ENCODE measurements at places on chromosomes 2 and 18.

DNA sequence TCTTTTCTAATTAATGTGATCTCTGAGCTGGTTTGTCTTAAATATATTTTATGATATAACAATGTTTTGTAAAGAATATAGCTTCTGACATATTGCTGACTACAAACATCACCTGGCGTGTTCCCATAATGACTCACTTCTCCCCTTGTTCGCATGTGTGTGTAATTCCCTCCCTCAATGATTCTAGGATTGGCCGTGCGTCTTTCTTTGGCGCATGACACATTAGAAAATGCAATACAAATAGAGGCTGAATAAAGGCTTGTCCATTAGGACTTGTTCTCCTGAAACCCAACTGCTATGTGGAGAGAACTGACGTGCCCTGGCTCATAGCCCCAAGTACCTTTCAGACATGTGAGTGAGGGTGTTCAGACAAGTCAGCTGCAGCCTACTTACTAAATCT is 159.7 kb upstream of the CDH20 start:
- no peak for DNase-seq

DNA sequence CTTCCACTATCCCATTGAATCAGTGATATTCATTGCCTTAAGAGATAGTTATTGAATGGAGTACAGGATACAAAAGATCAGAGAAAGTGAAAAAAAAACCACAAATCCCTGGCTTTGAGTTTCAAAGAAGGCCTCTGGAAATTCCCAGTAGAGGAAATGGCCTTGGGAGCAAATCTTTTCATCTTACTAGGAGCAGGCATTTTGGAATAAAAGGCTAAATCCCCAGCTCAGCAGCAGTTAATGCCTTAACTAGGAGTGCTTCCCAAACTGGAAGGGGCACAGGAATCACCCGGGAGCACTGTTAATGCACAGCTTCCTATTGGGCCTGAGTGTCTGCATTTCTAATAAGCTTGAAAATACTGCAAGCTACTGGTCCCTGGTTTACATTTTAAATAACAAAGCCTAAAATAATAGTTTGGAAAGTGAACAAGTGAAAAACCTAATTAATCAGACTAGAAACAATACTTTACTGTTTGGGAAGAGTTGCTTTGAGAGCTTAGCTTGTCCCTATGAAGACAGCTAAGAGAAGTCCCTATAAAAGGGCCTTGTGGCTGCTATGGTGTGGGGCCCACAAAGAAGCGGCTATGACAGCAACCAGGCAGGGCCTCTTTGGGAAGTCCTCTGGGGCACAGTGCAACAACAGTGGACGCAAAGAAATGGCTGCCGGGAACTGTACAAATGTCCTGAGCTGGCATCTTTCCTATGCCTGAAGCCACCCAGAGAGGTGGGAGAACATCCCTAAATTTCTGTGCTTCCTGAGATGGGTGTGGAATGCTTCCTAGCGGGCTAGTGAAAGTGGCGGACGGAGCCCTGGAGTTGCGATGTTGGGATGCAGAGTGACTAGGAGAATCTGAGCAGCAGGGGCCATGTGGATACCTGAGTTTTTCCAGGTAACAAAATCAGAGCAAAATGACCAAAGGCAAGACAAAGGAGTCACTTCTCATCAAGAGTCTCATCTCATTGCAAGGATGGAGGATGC is 117.1 kb upstream of the KLHL14 start:
- DNase-seq: no peak

- DNase-seq: no peak
Measured at GRCh38 chr18:79616651-79617510, 62.7 kb upstream of the CTDP1 start.

DNA sequence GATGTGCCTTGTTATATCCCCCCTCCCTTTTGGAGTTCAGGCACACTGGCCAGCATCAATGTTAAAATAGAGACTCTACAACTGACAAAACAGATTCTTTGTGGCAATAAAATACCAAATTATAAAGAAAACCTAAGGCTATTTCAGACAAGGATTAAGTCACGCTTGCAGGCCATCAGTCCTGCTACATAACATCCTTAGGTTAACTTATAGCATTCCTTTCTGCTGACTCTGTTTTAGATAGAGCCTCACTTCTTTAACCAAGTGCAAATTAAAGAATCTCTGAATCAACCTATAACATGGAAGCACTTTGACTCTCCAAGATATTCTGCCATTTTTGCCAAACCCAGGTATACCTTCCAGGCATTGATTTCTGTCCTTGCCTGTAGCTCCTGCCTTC is 784.6 kb downstream of the RNF144A start:
- no peak for DNase-seq

- no peak for DNase-seq
Measured at GRCh38 chr2:231163414-231164095, 34.9 kb upstream of the ARMC9 start.

DNA sequence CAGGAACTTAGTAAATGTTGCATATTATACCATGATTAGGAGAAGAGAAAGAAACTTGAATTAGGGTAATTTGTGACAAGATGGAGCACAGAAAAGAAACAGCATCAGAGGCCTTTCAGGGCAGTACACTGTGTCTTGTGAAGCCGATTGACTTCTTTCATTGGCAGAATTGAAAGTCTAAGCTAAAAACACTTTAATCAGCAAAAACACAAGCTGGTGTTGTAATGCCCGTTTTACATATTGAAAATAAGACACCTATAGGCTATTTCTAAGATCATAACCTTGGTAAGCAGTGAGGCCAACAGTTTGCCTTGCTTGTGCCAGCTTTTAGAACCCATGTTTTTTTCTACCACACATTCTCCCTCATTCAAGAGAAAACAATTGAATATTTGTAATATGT is 1378.1 kb upstream of the NXPH2 start:
- no peak for DNase-seq

DNA sequence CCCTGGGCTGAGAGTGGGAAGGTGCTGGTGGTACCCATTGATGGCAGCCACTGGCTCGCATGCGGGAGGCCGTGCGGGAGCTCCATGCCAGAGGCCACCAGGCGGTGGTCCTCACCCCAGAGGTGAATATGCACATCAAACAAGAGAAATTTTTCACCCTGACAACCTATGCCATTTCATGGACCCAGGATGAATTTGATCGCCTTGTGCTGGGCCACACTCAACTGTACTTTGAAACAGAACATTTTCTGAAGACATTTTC is 12.9 kb upstream of the UGT1A1 start:
- no peak for DNase-seq

DNA sequence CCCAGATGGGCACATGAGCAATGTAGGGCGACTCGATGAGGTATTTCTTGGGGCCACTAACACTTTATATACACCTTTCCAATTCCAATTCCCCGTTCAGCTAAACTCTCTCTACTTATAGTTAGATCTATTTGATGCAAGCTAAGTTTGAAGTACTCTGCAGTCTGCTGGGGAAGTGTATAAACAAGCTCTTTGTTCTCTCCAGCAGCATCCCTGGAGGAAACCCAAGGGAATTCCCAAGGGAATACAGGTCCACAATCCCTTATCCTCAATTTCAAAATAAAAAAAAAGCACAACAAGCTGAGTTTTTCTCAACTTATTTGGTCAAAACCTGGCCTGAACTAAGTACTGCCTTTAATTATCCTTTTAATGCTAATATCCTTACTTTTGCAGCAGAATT is 433.3 kb downstream of the NBAS start:
- DNase-seq: no peak

DNA sequence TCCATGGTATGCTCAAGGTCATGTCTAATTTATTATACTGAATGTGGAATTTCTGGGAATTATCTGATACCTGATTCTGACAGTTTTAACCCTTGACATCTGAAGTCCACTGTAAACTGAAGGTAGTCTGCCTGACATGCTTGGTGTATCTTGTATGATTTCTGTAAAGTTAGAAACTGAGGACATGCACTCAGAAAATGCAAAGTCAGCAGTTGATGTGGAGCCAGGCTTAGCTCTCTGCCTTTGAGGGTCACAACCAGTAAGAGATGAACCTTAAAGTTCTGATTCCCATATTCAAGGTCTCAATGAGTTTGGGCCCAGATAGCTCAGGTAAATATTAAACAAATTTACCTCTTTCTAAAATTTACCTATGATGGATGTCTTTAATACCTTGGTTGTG is 12.3 kb upstream of the CTLA4 start:
- DNase-seq: no peak

DNA sequence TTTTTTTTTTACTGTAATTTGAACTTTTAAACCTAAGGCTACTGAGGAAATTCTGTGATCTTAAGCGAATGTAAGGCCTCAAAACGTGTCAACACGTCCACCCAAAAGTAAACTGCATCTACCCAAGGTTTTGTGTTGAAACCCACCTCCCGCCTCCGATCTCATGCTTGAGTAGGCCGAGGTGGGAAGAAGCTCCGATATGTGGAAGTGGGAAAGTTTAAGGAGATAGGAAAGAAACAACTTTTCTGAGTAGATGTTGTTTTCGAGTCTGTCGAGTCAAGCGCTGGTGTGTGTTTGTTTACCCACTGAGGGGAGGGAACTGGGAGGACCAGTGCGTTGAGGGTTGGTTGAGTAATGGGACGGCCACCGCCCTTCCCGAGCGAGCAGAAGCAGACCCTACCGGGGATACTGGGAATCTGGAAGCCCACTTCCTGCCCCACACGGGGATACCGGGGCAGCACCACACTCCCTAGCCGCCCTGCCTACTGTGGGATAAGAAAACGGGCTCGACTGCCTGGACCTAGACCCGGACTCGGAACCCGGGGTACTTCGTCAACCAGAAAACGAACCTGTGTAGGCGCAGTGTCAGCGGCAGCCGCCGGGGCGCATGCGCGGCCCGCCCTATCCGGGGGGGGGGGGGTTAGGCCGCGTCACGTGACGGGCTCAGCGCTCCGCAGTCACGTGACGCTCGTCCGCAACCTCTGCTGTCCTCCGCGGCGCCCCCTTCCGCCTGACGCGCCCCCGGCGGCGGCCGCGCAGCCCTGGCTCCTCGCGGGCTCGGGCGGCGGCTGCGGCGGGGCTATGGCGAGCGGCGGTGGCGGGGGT is at the start of gene RETREG2:
RETREG2 (plus strand) TSS at position 724 of the 825 bp plus-strand sequence; CDS start at position 802, 78 bp downstream.
- peak; percentile 93 for DNase-seq

DNA sequence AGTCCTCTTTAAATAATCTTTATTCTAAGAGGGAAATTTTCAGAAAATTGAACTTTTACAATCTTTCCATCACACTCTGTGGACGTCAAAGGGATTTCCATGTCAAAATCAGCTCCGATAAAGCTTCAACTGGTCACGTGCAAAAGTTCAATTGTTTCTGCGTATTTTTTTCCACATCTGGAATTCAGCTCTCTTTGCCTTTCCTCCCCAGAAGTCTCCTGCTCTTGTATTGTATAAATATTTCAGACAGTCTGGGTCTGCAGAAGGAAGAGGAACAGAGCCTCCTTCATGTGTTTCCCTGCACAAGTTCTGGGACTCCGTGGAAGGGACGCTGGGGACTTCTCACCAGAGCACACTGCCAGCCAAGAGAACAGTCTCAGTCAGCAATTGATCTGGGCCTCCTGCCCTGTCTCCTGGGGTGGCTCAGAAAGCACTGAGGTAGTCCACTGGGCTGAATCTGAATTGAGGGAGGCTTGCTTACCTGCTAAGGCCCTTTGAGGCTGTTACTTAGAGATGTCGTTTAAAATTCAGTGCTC is 251.5 kb downstream of the TFCP2L1 start:
- no peak for DNase-seq

DNA sequence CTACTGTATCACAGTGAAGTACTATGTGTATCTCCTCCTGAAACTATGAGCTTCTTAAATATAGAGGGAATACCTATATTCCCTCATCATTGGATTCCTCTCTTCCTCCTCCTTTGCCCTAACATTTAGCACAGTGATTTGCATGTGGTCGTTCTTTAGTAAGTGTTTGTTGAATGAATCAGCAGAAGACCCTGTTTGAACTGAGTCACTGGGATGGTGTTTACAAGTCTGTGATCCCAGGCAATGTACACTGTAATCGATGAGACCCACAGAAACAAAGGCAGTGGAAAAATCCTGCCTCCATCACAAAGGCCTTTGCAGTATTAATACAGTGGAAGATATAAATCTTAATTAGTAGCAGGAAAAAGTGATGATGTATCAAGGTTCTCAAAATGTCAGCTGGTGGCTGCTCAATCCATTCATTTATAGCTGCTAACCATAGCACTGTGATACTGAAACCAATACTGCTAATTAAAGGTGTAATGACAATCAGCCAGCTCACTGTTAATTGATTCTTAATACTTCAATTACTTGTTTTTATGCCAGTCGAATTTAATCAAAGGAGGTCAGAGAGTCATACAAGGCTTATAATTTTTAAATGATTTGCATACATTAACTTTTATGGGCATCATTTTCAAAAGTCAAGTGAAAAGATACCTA is 20.8 kb upstream of the MYO3B start:
- no peak for DNase-seq

DNA sequence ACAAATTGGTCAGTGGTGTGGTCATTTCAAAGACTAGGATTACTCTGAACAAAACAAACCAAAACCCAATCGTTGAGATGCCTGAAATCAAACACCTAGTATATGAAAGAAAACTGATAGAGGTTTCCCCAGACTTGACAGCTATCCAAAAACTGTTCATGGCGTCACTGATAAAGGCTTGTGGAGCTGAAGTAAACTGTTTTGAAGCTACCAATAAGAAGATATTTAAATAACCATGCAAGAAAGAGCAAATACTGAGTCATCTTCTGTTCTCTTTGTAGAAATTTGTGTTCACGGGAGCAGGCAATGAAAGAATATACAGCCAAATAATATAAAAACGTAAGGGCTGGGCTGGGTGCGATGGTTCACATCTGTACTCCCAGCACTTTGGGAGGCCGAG is 7.5 kb upstream of the COLEC11 start:
- no peak for DNase-seq

DNA sequence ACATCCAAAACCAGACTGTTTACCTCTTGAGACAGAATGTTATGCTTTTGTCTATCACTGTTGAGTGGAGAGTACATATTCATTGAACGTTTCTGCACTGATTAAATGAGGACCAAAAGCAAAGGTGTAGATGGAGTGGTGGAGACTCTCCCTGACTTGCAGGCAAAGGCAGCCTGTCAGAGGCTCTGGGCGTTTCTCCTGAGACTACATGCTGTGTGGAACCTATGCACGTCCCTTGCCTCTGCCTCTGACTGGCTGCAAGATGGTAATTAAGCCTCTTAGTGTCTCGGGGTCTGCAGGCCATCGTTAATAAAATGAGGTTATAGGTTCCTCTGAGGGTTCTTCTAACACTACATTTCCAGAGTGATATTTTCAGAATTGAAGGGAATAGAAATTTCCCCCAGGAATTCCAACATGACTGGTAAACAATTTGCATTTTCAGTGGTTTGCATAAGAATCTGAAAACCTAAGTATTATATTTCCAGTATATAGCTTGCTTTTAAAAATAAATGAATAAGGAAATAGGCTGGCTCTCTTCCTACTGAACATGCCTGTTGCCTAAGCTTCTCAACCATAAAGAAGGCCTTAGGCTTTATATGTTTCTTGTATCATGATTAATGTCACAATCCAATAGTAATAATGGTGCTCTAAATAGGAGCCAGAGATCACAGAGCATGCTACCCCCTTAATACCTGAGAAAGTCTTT is 107.4 kb downstream of the FTCDNL1 start:
- no peak for DNase-seq
